ENCODE measurements at places on chromosomes 2 and 18.

- no peak for DNase-seq
Measured at GRCh38 chr2:624096-624495, 53.1 kb downstream of the TMEM18 start.

DNA sequence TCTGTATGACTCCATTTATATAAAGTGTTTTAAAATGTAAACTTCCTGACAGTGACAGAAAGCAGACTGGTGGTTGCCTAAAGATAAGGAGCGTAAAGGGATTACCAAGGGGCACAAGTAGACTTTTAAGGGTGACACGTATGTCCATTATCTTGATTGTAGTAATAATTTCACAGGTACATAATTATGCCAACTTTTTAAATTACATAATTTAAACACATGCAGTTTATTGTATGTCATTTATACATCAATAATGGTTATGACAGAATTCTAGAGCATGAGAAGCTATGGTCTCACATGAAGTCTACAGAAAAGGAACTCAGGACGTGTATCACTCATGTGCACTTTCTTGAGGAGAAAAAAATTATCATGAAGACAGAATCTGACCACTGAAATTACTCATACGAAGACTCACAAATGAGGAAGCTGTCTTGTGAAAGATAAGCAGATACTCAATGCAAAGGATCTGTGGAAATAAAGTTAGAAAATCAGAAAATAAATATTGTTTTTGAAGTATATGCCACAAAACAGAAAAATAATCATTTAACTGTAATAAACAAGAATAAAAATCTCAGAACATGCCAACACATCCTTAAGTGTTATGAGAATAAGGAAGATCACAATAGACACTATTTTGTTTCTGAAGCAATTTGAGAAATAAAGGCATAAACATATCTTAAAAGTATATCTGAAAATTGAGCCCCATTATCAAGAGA is 84.4 kb downstream of the TMEM131 start:
- no peak for DNase-seq

DNA sequence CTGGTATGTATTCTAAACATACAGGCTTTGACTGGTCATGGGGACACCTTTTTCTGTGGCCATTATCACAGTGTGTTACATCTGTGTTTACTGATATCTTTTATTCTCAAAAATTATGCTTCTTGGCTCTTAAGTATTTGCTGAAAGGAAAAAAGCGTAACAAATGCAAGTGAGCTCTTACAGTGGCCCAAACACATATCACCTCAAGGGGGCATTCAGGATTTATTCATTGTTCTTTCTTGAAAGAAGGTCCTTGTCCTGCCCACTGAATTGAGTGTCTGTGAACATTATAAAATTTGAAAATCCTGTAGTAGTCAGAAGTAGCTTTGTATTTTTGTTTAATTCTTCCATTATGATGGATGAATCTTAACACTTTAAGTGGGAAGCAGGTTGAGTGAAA is 454.5 kb downstream of the XIRP2 start:
- DNase-seq, result no peak

DNA sequence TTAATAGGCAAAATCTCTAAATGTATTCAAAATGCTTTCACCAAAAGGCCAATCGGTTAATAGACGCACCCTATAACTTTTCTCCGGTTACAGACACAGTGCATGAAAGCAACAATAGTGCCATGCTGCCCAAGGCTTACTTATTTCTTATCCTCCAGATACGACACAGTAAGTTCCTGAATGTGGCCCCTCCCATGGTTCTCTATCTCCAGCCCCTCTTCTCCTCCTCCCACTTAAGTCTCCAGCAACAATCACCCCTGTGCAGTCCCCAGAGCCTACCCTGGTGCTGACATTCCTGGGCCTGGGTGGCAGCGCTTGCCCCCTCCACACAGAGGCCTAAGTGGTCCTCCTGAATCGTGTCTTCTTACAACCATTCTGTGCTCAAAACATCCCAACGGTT is 3.6 kb downstream of the KIDINS220 start:
- no peak for DNase-seq

DNA sequence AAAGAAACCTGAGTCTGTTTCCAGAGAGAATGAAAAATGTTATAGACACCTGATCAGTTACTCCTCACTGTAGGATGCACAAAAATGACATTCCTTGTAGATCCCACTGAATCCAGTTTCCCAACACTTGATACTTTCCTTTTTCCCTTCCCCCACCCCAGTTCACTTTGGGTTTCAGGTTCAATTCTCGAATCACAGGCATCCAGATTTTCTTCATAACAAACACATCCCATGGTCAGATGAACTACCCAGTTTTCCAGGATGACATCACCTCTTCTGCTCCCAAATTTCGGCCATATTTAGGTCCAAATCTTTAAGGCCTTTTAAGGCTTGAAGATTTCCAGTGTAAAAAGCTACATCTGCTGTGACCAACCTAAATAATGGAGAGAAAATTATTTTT is 51.5 kb downstream of the UGP2 start:
- DNase-seq, result no peak

GRCh38 chr2:168894720-168895119 is 4.5 kb upstream of the SPC25 start:
- no peak for DNase-seq

DNA sequence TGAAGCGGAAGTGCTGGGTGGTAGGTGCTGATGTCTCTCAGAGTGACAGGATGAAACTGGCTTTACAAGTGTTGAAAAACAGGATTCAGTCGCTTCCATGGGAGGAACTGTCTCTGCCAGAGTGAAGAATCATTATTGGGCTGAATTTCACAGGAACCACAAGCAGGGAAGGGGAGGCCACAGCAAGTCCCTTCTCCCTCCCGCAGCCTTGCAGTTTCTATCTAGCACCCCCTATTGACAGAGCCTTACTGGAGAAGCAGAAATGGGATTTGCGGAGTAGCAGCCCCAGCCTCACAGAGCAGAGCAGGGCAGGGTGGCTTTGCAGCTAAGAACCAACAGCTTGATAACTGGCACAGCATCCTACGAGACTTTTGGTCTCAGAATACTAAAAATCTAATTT is 33.3 kb upstream of the RMP24 start:
- DNase-seq, result no peak

DNA sequence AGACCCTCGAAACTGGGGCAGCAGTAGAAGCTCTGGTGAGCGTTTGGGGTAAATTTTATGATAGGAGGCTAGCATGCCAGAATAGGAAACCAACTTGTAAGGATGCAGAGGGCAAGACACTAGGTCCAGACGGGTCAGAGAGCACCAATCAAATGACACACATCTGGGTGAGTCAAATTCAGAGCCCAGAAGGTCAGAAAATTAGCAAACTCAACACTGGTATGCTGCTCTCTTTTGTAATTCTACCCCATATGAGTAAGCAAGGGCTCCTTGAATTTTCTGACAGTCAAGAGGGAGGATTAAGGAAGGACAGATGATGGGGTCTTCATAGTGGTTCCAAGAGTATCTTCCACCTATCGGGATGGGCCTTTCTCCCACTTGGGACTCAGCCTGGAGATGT is 209.8 kb downstream of the BCL2 start:
- no peak for DNase-seq

- DNase-seq, result no peak
Measured at GRCh38 chr18:22318745-22319407, 98.8 kb downstream of the CTAGE1 start.

DNA sequence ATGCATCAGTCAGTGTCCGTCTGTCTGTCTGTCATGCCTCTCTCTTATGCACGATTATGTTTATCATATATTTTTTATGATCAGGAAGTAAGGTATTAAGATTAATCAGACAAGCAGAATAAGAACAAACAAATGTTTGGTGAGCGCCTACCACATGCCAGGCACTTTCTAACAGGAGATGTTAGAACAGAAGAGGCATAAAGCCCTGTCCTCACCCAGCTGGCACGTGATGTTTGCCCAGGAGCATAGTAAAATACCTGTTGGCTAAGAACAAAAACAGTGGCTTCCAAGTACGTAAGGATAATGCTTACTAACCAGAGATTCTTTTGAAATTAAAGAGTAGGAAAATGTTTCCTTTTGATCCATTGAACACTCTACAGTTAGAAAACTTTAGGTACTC is 380.2 kb upstream of the RAB12 start:
- DNase-seq, result no peak

DNA sequence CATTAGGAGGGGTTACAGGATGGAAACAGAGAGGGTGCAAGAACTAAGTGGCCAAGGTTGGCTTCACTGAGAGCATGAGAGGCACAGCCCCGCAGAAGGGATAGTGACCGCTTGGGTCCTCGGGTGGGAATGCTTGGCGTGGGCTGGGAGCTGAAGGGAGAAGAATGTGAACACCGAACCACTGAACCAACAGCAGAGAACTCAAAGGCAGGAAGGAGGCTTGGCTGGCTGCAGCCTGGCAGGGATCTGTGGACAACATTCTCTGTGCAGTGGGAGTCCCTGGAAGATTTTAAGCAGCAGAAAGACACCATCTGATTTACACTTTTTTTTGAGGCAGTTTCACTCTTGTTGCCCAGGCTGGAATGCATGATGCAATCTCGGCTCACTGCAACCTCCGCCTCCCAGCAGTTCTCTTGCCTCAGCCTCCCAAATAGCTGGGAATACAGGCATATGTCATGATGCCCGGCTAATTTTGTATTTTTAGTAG is 33.9 kb downstream of the SOWAHC start:
- DNase-seq, result no peak

GRCh38 chr2:128084757-128085156 is 6.2 kb upstream of the UGGT1 start:
- no peak for DNase-seq

- DNase-seq, result no peak
Measured at GRCh38 chr2:121321476-121321875, 36.5 kb upstream of the TFCP2L1 start.
